ENCODE measurements at places on chromosomes 16 and 17.

- no peak for DNase-seq
Measured at GRCh38 chr16:51418258-51418657, 267.2 kb upstream of the SALL1 start.

DNA sequence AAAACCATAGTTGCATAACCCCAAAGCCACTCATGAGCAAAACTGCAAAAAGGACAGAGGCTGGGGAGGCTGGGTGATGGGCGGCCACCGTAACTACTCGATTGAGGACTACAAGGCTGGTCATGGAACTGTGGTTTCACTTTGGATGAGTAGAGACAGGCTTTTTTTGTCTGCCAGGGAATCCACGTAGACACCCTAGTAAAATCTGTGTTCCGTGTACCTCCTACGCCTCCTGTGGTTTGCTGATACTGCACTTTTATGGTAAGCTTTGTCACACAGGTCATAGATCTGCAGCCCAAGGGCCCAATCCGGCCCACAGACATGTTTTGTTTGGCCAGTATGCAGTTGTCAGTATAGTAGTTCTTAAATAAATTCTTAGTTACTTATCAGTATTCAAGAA, 2.2 kb upstream of the TLCD3B start:
- DNase-seq = no peak

- DNase-seq = peak; percentile 78
Measured at GRCh38 chr16:56191156-56191815, at the start of gene GNAO1. Gene GNAO1 (plus strand): TSS chr16:56191489. CDS start chr16:56192236, 747 bp downstream.

GRCh38 chr17:81916234-81917001, 1.6 kb downstream of the SIRT7 start:
- no peak for DNase-seq

DNA sequence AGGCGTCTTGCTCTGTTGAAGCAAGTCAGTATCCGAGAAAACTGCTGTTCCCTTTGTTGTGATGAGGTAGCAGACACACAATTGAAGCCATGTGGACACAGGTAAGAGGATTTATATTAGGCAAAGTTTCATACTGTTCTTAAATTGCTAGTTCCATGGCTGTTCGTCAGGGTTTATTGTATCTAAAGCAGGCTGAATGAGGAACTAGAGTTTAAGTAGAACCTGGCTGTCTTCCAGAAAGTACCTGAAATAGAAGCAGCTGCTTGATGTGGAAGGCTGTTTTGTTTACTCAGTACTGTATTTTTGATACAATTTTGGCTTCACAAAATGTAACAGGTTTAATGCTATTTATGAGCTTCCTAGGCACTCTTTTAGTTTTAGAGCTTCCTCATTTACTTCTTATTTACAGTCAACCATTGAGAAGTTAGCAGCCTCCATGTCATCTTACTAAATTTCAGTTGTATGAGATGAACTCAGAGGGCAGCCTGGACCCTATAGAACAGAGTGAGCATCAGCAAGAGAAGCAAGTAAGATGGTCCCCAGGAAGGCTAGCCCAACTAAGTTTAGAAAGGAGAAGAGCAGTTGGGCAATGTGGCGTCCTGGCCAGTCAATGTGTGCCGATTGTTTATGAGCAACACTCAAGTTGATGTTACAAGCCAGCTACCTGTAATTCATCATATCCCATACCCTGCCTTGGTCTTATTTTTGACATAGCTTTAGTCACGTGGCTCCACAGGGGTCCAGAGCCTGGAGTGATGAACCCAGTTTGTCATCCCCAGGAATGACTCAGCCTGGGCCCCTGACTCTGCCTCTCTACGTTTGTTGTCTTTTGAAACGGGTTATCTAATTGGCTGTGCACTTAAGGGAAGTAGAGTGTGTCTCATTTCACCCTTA, 9.7 kb upstream of the ARL2BP start:
- DNase-seq = peak; percentile 31

GRCh38 chr17:75603123-75603522, 15.5 kb downstream of the MYO15B start:
- no peak for DNase-seq

GRCh38 chr17:78781104-78781892, 775 bp downstream of the CYTH1 start:
- peak; percentile 60 for DNase-seq

- peak; percentile 30 for DNase-seq
Measured at GRCh38 chr16:85448557-85449190, 164.4 kb upstream of the GSE1 start.

- DNase-seq = peak; percentile 50
Measured at GRCh38 chr16:67177743-67178699, 5.7 kb downstream of the MATCAP1 start.

DNA sequence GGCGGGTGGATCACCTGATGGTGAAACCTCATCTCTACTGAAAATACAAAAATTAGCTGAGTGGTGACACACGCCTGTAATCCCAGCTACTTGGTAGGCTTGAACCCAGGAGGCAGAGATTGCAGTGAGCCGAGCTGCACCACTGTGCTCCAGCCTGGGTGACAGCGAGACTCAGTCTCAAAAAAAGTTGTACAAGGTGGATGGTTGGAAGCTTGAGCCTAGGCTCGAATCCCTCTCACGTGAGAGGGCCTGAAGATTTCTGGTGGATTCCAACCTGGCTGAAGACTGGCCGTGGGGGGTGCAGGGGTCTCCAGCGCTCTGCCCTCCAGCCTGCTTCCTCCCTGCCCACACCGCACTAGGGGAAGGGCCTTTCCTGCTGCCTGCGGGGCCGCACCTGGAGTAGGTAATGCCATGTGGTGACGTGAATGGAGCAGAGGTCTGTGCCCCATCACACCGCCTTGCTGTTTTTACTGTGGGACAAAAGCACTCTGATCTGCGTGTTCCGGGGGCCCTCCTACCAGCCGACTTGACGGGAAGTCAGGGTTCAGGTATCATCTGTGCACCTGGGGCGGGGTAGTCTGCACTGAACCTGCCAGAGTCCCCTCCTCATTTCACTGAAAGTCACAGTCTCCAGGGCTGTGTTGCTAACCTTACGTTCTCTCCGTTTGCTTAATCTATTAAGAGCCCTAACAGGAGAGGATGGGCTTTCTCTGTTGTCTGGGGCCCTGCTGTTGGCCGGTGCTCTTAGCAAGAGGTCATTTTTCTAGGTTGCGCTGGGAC, 4.2 kb downstream of the RPL13 start:
- DNase-seq = no peak

DNA sequence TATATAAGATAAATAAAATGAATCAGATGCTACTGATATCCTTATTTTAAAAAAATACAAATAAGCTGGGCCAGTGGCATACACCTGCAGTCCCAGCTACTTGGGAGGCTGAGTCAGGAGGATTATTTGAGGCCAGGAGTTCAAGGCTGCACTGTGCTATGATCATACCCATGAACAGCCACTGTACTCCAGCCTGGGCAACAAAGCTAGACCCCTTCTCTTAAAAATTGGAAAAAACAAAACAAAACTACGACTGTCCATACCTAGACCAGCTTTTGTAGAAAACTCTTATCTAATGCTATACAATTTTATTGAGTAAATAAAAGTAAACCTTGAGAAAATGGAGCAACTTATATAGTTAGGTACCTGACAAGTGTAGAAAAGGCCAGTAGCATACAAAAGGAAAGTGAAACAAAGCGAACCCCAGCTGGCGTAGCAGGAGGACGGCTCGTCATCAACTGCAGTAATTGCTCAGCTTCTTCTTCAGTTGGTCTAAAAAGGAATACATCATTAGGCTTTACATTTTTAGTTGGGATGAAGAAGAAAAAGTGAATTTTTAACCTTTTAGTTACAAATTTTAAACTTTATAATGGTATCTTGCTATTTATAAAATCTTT, 23.6 kb downstream of the INTS2 start:
- peak; percentile 12 for DNase-seq

DNA sequence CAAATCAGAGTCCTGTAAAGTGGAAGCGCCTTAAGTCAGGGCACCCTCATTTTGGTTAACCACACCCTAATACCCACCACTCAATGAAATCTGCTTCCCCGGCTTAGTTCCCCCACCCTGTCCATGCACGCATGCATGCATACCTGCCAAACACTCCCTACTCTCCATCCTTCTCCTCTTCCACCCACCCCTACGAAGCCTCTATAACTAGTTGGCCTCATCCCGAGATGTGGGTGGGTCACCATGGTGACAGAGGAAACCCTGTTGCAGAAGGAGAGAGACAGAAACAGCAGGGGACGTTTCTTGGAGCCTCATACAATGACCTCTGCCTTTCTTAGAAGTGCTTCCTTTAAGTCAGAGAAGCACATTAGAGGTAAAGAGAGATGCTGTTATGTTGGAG, 46.8 kb upstream of the DNAH9 start:
- no peak for DNase-seq

DNA sequence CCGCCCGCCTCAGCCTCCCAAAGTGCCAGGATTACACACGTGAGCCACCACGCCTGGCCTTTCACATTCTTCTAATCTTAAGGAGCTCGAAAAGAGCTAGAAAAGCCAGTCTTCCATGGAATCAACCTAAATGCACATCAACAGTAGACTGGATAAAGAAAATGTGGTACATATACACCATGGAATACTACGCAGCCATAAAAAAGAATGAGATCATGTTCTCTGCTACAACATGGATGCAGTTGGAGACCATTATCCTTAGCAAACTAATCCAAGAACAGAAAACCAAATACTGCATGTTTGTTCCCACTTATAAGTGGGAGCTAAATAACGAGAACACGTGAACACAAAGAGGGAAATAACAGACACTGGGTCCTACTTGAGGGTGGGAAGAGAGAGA, 3.1 kb downstream of the CTC1 start:
- no peak for DNase-seq

DNA sequence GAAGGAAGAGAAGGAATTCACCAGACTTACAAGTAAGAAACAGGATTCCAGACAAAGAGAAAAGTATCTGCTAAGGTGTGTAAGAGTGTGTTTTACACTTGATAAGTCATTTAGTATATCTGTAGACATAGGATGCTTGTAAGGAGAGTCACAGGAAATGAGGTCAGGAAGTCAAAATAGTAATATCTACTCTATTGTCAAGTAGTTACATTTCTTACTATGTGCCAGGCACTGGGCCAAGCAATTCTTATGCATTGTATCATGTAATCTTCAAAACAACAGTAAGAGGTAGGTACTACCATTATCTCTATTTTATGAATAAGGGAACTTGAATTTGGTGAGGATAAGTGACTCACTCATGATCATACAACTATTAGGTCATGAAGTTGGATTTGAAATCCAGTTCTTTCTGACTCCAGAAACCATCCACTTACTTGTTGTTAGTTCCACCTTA, 129.1 kb downstream of the SNX11 start:
- no peak for DNase-seq

DNA sequence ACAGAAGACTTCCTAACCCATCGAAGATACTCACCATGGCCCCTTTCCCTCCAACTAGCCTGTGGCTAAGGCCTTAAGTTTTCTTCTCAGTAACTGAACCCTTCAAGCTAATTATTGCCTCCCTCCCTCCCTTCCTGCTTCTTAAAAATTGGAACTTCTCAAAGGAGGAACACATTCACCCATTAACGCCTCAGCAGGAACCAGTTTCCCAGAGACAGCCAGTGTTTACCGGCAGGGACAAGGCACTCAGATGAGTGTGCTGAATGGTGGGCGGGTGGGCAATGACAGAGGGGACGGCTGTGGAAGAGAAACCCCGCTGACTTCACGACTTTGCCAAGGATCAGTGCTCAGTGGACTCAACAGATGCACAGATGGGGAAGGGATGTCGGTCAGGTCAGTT, 20.3 kb downstream of the PITPNA start:
- DNase-seq = no peak

GRCh38 chr16:46713634-46714033, 24.2 kb downstream of the ORC6 start:
- DNase-seq = no peak

- DNase-seq = no peak
Measured at GRCh38 chr16:66444049-66444481, 17.0 kb downstream of the BEAN1 start.

DNA sequence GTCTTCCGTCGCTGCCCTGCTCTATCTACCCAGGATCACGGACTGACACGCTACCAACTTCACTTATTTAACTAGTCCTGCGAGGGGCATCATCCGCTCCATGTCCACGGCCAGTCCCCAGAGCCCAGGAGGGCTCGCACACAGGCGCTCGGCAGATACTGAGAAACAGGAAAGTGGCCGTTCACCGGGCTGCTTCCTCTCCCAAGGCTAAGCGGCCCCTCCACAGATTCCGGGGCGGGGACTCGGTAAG, 388 bp downstream of the OXLD1 start:
- peak; percentile 19 for DNase-seq

DNA sequence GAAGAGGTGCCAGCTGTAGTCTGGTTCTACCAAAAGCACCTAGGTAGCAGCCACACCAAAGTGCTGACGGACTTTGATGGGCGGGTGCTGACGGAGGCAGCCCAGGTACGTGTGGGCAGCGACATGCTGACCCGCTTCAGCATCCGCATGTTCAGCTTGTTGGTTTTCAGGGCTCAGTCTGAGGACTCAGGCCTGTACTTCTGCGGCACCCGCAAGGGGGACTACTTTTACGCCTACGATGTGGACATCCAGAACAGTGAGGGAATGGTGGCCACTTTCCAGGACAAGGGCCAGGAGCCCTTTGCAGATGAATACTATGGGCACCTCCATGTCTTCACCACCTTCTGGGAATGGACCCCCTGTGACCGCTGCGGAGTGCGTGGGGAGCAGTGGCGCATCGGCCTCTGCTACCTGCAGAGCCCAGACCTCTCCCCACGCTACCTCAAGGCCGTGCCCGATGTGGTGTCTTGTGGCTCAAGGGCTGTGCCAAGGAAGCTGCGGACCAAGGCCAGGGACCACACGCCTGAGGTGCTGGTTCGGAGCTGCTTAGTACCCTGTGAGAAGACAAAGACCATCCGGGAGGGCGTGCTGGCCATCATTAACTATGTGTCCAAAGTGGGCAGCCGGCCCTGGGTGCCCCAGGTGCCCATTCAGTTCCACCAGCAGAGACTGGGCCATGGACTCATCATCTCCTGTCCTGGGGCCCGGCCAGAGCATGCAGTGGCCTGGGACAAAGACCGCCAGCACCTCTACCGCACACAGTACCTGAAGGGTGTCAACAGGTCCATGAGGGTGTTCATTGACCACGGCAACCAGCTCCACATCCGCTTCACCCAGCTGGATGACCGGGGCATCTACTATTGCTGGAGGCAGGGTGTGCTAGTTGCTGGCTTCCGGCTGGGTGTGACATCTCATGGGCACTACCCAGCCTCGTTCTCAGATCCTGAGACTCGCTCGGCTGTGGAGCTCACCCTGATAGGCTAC, 5.0 kb upstream of the EFTUD2 start:
- no peak for DNase-seq

- no peak for DNase-seq
Measured at GRCh38 chr17:64067657-64068056, 47.2 kb upstream of the ICAM2 start.

GRCh38 chr17:27677191-27677590, 46.2 kb downstream of the LGALS9 start:
- no peak for DNase-seq

DNA sequence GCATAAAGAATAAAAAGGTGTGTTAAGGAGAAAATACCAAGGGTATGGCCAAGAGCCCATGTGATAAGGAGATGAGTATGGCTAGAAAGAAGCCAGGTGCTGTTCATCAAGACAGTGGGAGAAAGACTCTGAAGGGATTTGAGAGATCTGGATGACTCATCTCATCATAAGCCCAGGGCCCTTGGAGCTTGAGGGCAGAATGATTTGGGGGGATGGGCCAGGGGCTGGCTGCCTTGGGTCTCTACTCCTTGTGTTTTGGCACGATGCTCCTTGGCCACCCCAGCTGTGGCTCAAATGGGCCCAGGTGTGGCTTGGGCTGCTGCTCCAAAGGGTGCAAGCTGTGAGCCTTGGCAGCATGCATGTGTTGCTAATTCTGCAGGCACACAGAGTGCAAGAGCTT, 14.5 kb upstream of the TNFRSF13B start:
- no peak for DNase-seq
